Right cardiac atrium (tissue), 5 donors: ENCODE measurements at places on chromosomes 6 and 20.
A peak's percentile ranks its signal among the peaks of the same experiment; 100 is the strongest.

GRCh38 chr6:106257195-106257594, 68.4 kb downstream of the ATG5 start:
- no peak for DNase-seq

DNA sequence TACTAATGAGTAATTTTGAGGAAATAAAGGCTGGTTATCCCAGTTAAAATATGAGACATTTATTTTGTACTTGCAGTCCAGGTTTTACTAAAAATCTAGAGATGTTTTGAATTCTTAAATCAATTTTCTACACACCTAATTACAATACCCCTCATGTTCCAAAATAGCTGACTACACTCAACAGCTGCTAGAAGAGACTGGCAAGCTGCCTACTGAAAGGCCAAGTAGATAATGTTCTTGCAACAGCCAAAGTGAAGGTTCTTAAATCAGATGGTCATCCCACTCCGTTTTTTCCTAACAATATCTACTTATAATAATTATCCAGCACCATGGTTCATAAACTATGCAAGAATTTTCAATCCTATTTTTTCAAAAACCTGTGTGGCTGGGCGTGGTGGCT, 69.0 kb downstream of the DTNBP1 start:
- no peak for DNase-seq

- no peak for DNase-seq
Observed at GRCh38 chr6:132357120-132357519, 44.2 kb downstream of the MOXD1 start.

DNA sequence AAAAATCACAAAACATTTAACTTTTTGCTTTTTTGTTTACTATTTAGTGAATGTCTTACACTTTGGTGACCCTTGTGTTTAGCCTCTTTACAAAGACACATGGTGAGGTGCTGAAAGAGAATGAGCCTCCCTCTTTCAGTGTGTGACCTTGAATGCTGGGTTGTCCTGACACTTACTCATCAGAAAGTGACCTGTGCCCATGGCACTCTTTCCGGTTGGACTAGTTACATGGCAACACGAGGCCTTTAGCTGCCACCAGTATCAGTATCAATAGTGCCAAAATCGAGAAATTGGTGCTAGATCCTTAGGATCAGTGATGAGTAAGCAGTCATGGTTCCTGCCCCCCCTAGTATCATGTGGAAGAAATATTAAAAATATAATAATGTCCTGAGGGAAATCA, 1.7 kb upstream of the RPL7L1 start:
- no peak for DNase-seq

GRCh38 chr6:109344226-109344625, 38.0 kb downstream of the CD164 start:
- no peak for DNase-seq

GRCh38 chr20:34262488-34263288, 21.5 kb downstream of the ASIP start:
- peak; percentile 75 for DNase-seq
